ENCODE measurements at places on chromosomes 16 and 17.

- no peak for DNase-seq
These were observed 137.2 kb downstream of the AHSP start for GRCh38 chr16:31664683-31665482.

DNA sequence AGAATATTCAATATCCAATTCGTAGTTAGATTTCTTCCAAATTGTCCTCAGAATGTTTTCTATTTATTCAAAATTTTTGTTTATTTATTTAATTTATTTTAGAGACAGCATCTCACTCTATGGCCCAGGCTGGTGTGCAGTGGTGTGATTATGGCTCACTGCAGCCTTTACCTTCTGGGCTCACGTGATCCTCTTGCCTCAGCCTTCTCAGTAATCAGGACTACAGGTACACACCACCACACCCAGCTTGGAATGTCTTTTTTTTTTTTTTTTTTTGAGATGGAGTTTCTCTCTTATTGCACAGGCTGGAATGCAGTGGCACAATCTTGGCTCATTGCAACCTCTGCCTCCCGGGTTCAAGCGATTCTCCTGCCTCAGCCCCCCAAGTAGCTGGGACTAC is 3.5 kb upstream of the DRG2 start:
- DNase-seq: no peak

GRCh38 chr16:10652730-10653590 is 41.8 kb downstream of the TEKT5 start:
- no peak for DNase-seq

GRCh38 chr17:45131616-45132319 is 547 bp downstream of the PLCD3 start:
- peak; percentile 30 for DNase-seq

- DNase-seq: peak; percentile 62
These were observed 76.0 kb downstream of the METRNL start for GRCh38 chr17:83155128-83156121.

GRCh38 chr16:48117217-48118105 is 38.3 kb downstream of the ABCC12 start:
- DNase-seq: peak; percentile 41

DNA sequence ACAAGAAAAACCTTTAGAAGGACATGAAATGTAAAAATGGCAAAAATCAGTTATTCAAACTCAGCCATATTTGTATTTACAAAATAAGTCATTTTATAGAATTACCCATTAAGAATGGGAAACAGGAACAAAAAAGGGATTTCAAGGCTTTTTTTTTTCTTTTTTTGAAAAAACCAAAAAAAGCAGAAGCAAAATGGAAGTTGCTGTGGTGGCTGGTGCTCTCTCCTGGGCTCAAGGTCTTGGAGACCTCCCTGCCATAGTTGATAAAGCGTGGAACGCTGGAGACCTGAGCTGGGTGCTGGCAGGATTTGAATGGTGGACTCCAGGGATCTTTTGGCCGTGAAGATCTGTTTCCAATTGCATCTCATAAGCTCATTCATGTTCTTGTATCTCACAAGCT is 3.1 kb downstream of the PLCG2 start:
- DNase-seq: peak; percentile 24

- no peak for DNase-seq
These were observed at the start of gene HES7 for GRCh38 chr17:8123695-8124349. TSS of gene HES7 (minus strand) at chr17:8124106. CDS start at chr17:8124084, 22 bp downstream.

- no peak for DNase-seq
These were observed 7.2 kb upstream of the IGFALS start for GRCh38 chr16:1800701-1801100.

DNA sequence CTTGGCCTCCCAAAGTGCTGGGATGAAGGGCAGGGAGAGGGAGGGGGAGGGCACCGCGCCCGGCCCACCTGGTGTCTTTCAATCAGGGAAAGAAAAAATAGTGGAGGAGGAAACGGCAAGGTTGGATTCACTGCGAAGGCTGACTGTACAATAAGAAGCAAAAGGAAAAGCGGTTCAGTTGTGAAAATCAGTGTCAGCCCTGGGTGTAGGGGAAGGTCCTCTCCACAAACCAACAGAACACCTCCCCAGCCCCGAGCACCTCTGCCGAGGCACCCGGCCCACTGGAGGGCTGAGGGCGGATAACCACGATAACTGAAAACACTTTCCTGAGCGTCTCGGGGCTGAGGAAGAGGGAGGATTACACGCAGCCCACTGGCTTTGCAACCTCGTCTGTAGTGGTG is 1.4 kb upstream of the SPG7 start:
- no peak for DNase-seq

- no peak for DNase-seq
These were observed 7.2 kb upstream of the TBKBP1 start for GRCh38 chr17:47686664-47687327.

- DNase-seq: no peak
These were observed 17.4 kb upstream of the COL1A1 start for GRCh38 chr17:50218771-50219315.

- DNase-seq: no peak
These were observed 43.8 kb downstream of the PIMREG start for GRCh38 chr17:6488008-6488539.

GRCh38 chr16:89052890-89053724 is 40.5 kb upstream of the ACSF3 start:
- peak; percentile 56 for DNase-seq

DNA sequence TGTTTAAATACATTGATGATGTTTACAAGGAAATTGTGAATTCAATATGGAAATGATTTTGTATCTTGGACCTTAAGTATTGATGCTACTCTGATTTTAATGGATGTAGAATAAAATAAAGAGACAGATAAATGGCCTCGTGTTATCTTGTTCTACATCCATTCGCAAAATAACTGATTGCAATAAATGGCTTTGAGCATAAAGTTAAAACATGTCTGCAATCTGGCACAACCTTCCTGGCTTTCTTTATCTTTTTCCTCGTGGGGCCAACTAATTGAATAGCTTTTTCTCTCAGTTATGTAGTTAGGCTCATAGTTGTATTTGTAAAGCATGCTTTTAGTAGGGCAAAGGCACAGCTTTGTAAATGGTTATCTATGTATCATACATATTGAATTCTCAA is 691.4 kb downstream of the CDH8 start:
- DNase-seq: no peak

- no peak for DNase-seq
These were observed 7.5 kb downstream of the SLC5A11 start for GRCh38 chr16:24853169-24853824.

- no peak for DNase-seq
These were observed 15.8 kb upstream of the AGRP start for GRCh38 chr16:67499106-67499505.

DNA sequence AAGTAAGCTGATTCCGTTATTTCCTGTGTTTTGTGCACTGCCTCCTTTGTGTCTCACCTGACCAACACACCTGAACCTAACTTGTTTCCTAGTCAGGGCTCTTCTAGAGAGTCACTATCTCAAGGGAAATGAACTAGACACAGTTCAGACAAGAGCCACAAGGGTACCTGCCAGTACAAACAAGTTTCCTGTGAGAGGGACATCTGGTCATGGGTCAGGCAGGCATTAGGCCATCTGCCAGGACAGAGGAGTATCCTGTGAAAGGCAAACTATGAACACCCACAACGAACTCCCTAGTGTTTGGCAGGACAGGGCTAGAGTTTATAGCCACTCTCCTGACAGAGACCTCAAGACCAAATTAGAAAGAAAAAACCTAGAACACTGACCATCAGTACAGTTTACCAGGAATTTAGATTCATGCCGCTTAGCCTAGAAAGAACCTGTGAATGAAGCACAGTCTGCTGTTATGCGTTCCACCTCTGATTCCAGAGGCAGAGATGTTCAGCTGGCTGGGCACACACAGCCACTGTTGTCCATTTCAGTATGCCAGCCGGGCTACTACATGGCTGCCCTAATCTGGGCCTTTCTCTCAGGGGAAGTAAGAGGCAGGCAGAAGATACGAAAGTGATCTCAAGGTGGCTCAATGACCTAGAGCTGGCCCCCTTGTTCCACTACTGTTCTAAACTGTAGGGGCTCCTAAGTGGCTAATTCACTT is 20.7 kb upstream of the GLG1 start:
- no peak for DNase-seq

DNA sequence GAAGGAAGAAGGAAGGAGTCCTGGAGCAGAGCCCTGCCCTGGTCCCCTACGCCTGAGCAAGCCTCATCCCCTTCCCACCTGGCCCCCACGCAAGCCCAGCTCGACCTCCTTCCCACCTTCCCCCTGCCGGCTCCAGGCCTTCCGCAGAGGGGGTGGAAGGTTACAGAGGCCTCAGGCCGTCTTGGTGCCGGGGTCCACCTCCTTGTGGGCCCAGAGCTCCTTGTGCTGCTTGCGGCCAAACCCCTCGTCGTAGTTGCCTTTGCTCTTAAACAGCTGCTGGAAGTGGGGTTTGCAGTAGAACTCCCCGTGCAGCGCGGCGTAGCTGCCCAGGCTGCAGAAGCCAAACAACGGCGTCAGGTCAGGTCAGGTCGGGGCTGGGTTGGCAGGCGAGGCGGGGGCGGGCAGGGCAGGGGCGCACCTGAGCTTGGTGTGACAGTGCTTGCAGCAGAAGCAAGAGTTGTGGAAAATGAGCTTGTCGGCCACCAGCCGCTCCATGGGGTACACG is 1.5 kb downstream of the LIMD2 start:
- DNase-seq: no peak

- peak; percentile 59 for DNase-seq
These were observed 6.6 kb upstream of the SLC12A3 start for GRCh38 chr16:56858374-56858773.

DNA sequence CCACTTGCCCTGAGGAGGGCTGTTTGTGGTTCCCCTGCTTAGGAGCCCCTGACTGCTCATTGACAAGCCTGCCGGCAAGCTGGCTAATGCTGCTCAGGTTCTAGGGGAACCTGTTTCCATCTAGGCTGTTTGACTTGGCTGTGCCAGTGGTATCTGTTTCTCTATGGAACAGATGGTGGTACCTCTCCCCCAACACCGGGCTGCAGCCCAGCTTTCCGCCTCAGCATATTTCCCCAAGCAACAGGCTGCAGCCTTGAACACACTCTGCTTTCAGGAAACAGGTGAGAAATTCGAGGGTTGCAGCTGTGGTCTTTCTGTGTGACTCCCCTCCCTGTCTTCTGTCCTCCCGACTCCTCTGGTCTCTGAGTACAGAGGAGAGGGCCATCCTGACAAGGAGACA is 132.3 kb downstream of the TMEM132E start:
- no peak for DNase-seq

GRCh38 chr16:84266451-84266850 is 26.6 kb upstream of the KCNG4 start:
- DNase-seq: peak; percentile 29

- no peak for DNase-seq
These were observed 13.0 kb downstream of the PITPNM3 start for GRCh38 chr17:6543079-6544010.

DNA sequence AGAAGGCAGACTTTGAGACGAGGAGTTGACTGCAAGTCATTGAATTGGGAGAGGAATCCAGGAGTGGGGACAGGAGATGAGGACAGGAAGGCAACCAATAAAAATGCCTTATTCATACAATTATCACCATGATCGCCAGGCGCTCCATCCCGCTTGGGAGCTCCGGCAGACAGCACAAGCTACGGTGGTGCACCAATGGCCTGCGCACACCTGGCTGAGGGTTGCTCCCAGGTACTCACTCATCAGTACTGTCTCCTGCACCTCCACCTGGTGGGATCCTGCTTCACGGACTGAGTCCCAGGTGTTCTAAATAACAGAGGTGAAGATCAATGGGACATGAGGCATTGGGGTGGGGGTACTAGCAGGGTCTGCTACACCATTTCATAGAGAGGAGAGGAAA is 160.0 kb upstream of the TNRC6C start:
- DNase-seq: no peak

DNA sequence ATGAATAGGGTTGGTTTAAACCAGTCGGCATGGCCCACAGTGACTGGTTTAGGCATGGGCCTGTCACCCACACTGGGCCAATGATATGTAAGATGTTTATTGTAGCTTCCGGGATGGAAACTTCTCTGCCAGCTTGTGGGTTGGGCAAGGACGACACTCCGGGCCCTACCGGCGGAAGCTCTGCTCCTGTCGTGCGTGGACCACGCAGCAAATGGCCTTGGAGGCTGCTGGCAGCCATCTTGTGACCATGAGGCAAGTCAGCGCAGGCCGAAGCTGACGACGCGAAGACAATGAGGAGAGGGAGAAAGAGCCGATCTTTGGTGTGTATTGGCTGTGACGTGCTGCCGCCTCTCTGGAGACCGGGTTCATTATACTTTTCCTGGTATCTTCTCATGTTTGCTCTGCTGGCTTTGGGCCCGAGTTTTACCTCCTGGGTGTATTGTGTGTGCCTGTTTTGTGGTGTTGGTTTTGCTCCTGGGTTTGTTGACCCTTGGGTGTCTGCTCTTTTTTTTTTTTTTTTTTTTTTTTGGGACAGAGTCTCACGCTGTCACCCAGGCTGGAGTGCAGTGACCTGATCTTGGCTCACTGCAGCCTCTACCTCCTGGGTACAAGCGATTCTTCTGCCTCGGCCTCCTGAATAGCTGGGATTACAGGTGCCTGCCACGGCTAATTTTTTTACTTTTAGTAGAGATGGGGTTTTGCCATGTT is 15.4 kb downstream of the SLC25A10 start:
- no peak for DNase-seq

GRCh38 chr17:74235911-74236371 is 22.6 kb downstream of the TTYH2 start:
- no peak for DNase-seq

DNA sequence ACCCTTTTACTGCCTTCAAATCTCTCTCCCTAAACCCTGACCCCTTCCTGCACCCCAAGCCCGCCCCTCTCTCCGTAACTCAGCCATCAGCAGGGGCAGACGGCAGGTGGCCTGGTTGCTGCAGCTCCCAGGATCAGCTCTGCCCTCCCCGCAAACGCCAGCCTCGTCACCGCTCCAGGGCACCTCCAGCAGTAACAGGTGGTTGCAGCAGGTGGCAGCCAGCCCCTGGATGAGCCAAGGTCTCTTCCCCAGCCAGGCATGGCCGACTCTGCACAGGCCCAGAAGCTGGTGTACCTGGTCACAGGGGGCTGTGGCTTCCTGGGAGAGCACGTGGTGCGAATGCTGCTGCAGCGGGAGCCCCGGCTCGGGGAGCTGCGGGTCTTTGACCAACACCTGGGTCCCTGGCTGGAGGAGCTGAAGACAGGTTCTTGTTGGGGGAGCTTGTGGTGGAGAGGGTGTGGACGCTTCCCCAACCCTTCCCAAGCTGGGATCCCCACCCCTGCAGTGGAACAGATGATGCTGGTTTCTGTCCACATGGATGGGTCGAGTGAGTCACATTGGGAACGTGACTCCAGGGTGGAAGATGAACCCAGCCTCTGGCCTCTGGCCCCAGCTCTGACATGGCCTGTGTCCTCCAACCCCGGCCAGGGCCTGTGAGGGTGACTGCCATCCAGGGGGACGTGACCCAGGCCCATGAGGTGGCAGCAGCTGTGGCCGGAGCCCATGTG is 558 bp downstream of the HSD3B7 start:
- no peak for DNase-seq

DNA sequence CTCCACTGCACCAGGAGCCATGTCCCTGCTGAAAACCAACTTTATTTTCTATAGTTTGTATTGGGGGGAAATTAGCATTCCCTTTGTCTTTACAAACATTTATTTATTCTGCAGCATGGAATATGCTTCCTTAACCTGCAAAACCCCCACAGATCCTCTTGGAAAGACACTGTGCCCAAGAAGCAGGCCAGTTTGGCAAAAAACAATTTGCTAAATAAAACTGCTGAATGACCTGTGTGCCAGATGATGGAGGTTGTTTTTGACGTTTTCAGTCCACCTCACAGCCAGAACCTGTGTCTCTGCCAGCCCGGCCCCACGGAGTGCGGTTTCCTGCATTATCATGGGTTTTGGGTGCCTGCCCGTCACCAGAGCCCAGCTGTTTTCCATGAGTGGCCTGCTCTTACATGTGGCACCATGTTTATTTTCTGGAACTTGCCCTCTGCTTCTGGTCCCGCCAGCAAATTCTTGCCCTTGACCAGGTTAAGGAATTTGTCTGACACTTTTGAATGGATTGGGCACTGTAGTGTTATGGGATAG is 26.4 kb downstream of the ORC6 start:
- DNase-seq: no peak
